H1 (cell line): ENCODE measurements at places on chromosomes 16 and 17. TPM values are rescaled to one million over a fixed set of nuclear protein-coding genes. Genes with fewer than 3 reads are reported as not detected.

DNA sequence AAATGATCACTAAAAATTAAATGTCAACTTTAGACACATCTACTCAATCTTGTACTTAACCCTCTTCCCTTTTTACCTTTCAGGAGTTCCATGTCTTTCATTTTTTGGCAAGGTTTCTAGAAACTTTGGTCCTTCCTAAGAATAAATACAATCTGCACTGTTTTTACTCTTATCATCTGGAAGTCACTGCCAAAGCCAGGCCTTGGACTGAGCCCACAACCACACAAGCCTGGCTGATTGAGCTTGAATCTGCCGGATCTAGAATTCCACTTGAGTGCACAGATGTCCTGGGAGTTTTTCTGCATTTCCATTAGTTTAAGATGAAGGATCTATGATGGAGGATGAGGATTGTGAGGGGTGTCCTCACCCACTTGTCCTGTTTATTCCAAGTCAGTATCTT is 126.1 kb downstream of the VPS53 start:
- no peak overlapping the region for H3K27ac ChIP-seq
- peaks cover 11% of the 10 kb centered on the region; the same call in 1 of the 2 replicates for H3K36me3 ChIP-seq
- H3K4me1 ChIP-seq = no peaks in the 10 kb centered on the region
- DNase-seq = no peak
- H3K27me3 ChIP-seq = no peaks in the 10 kb centered on the region

DNA sequence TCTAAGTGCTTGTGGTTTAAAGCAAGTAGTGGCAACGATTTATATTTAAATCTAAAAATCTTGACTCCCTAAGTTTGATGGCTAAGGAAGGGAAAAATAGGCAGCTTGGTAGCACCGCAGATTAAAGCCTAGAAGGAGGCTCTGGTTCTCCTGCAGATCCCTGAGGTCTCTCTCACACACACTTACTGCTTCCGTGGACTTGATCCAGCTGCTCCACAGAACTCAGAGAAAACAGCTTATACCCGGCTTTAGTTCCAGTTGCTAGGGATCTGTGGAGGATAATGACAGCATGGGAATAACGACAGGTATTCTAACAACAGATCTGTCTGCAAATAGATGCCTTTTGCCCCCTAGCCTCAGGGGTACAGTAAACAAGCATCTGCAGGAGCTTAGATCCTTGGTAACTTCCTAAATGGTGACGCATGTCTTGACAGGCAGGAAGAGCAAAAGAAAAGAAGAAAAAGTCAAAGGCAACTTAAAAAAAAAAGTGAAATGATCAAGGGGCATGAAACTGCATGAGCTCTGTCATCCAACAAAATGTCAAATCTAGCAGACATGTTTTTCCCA is 4.5 kb downstream of the WIPI1 start:
- no peaks in the 10 kb centered on the region for H3K27me3 ChIP-seq
- H3K4me3 ChIP-seq = no peak overlapping the region
- H3K36me3 ChIP-seq = no peaks in the 10 kb centered on the region
- DNase-seq = no peak
- peaks cover 3% of the 10 kb centered on the region for H3K4me1 ChIP-seq

GRCh38 chr17:72236980-72237633 is 116.3 kb downstream of the SOX9 start:
- H3K27ac ChIP-seq = no peak overlapping the region
- no peak for DNase-seq
- no peak overlapping the region for H3K4me3 ChIP-seq
- no peaks in the 10 kb centered on the region for H3K27me3 ChIP-seq
- H3K36me3 ChIP-seq = no peaks in the 10 kb centered on the region

GRCh38 chr17:72116661-72117521 is 3.9 kb upstream of the SOX9 start:
- H3K27ac ChIP-seq = no peak overlapping the region
- peaks cover 33% of the 10 kb centered on the region for H3K27me3 ChIP-seq
- no peak for DNase-seq
- H3K36me3 ChIP-seq = no peaks in the 10 kb centered on the region
- peaks cover 14% of the 10 kb centered on the region for H3K4me1 ChIP-seq

DNA sequence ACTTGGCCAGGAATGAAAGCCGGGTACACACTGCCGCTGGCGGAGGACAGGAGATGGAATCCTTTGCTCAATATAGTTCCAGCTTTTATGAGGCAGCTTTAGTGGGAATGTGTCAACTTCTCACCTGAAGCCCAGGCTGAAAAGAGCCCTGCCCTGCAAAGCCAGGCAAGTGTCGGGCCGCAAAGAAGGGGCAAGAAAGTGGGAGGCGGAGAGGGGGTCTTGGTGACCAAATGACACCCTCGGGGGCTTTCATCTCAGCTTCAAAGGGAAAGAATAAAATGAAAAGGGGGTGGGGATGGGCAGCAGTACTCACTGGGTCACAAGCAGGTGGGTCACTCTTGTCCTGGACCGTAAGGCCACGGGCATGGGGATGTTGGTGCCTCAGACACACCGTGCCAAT is 62.9 kb downstream of the C16orf95 start:
- DNase-seq = no peak
- no peaks in the 10 kb centered on the region for H3K4me1 ChIP-seq
- no peaks in the 10 kb centered on the region for H3K27me3 ChIP-seq
- H3K27ac ChIP-seq = no peak overlapping the region

HSD3B7 gene
- 2.9 and 3.1 TPM in 2 replicates for total RNA-seq

DNA sequence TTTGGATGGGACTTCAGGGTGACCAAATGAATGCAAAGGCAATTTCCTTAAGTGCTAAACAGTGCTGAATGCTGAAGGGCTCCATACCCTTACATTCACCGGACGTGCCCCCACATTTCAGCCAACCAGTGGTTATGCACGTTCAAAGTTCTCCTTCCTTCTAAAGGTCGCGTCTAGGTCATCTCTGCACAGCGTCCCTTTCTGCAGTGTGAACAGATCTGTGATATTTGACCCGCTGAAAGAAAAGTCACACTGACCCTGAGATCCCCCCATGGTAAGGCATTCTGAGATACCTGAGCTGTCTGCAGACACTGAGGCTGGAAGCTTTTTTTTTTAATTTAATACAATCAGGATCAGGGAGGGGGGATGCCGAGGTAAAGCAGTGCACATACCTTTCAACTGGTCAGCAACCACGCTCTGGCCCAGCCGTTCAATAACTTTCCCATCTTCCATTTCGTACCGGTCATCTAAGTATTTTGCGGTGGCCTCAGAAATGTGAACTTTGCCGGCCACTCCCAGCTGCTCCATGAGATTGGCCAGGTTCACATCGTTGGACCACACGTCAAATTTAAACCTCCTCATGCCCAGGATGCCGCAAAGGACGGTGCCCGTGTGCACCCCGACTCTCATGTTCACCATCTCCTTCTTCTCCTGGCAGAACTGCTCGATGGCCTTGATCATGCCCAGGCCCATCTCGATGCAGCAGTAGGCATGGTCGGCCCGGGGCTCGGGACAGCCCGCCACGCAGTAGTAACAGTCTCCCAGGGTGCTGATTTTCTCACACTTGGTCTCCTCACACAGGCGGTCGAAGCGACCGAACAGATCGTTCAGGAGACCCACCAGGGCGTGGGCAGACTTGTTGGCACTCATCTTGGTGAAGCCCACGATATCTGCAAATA is 2.6 kb downstream of the ADCY9 start:
- H3K27me3 ChIP-seq = peaks cover 22% of the 10 kb centered on the region
- H3K4me1 ChIP-seq = peaks cover 13% of the 10 kb centered on the region
- DNase-seq = no peak
- H3K4me3 ChIP-seq = no peak overlapping the region
- H3K27ac ChIP-seq = no peak overlapping the region
- H3K36me3 ChIP-seq = no peaks in the 10 kb centered on the region

- DNase-seq = no peak
- no peaks in the 10 kb centered on the region for H3K27me3 ChIP-seq
- no peaks in the 10 kb centered on the region for H3K4me1 ChIP-seq
- H3K4me3 ChIP-seq = no peak overlapping the region
Observed at GRCh38 chr17:69250641-69251040, 22.0 kb upstream of the ABCA10 start.

DNA sequence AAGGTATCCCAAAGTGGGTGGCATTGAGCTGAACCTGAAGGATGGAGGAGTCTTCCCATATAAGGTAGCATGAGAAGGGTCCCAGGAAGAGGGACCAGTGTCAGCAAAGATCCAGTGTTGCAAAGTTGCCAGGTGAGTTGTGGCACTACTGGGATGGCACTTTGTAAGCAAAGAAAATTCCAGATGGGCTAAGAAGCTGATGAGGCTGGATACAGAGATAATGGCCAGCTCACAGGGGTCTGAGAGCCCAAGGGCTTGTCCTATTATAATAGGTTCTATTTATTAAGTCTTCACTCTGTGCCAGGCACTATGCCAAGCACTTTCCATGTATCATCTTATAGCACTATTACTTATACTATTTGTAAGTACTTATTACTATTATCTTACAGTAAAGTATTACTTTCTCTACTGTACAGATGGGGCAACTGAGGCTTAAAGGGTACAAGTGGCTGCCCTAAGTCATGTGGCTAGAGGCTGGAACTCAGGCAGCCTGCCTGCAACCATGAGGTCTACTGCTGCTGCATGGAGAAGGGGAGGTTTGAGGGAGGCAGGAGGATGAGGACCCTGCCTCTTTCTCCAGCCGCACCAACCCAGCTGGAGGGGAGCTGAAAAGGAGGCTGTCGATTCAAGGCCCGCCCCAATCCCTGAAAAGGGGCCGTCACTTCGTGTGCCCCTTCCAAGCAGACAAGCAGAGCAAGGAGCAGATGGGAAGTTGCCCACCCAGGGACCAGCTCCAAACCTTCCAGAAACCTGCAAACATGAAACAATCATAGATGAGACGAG is 86.5 kb downstream of the C16orf78 start:
- H3K4me1 ChIP-seq = no peaks in the 10 kb centered on the region
- H3K27ac ChIP-seq = no peak overlapping the region
- peaks cover 1% of the 10 kb centered on the region; the same call in 1 of the 2 replicates for H3K27me3 ChIP-seq
- no peaks in the 10 kb centered on the region for H3K36me3 ChIP-seq
- DNase-seq = peak; percentile 47

DNA sequence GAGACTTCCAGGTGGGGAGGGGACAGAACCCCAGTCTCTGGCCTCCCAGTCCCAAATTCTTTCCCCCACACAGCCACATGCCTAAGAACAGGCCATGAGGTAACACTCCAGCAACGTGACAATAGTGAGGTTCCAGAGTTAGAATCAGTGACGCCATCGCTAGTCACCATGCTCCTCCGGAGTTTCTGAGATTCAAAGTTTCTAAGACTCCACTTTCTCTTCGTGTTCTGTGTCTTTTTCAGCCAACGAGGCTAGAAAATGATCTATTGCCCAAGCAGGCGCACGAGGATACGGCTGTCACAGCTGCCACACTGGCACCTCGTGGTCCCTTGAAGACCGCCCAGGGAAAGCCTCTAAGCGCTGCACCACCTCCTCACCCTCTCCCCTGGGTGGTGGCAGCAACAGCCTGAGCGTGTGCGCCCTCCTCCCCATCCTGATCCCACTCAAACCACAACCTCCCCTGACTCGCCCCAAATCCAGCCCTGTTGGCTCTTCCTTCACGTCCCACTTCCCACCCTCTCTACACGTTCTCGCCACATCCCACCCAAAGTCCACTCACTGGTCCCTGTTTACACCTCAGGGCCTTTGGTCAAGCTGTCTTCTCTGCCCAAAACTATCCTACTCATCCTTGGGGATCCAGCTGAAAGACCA is 1.0 kb downstream of the MCRIP1 start:
- H3K27me3 ChIP-seq = no peaks in the 10 kb centered on the region
- H3K27ac ChIP-seq = no peak overlapping the region; the same call in 1 of the 2 replicates
- no peaks in the 10 kb centered on the region for H3K4me1 ChIP-seq
- peak overlapping the region; percentile 68 for H3K4me3 ChIP-seq
- DNase-seq = no peak

GRCh38 chr16:281660-282255 is 1.2 kb upstream of the PDIA2 start:
- peaks cover 21% of the 10 kb centered on the region for H3K27me3 ChIP-seq
- no peak overlapping the region for H3K4me3 ChIP-seq
- H3K27ac ChIP-seq = no peak overlapping the region
- H3K4me1 ChIP-seq = no peaks in the 10 kb centered on the region; the same call in 1 of the 2 replicates

TMEM238L gene
- not detected in 2 replicates for total RNA-seq

DNA sequence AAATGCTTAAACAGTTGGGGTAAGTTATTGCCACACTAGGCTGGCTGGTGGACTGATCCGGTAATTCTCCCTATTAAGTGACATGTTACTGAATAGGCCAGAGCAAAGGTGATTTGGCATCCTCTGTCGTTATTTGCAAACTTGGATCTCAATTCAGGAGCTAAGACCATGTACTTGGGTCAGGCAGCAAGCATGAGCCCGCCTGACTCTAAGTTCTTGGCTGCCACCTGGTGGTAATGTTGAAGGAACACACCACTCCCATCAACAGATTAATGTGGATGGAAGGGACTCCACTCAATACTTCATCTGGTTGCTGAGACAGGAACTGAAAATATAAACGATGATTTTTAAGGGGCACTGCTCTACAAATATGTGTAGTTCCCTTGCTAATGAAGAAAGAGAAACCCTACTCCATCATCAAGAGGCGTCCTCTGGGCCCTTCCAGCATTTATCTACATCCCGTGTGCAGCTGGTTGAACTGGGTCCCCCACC is 70.8 kb downstream of the EMP2 start:
- no peaks in the 10 kb centered on the region for H3K36me3 ChIP-seq
- H3K4me3 ChIP-seq = no peak overlapping the region
- no peaks in the 10 kb centered on the region for H3K27me3 ChIP-seq

TOP2A gene
- total RNA-seq = 276 and 291 TPM in 2 replicates
